Activated naive CD4-positive, alpha-beta T cell treated with anti-CD3 and anti-CD28 coated beads for 36 hours (primary cell): ENCODE measurements at places on chromosomes 2 and 18.

GRCh38 chr2:167550448-167550847, 662.2 kb downstream of the XIRP2 start:
- no peak for DNase-seq

- DNase-seq, result no peak
Measured at GRCh38 chr2:115199966-115200365, 757.5 kb downstream of the DPP10 start.

GRCh38 chr2:216289470-216289869, 82.8 kb downstream of the MARCHF4 start:
- no peak for DNase-seq

DNA sequence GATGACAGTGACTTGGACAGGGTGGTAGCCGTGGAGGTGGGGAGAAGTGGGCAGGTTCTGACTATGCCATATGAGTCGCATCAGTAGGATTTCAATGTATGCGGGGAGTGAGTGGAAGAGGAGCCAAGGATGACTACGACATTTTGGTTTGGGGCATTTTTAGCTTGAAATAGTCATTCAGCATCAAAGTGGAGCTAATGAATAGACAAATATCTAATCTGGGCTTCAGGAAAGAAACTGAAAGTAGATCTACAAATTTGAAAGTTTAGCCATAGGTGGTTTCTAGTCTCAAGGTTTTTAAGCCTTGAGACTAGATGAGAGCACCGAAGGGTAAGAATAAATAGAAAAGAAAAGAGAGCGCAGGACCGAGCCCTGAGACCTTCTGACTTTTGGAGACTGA, 58.3 kb downstream of the FEZ2 start:
- no peak for DNase-seq

- peak; percentile 35 for DNase-seq
Measured at GRCh38 chr18:74248595-74248994, 43.2 kb downstream of the CYB5A start.

- DNase-seq, result no peak
Measured at GRCh38 chr2:241298673-241299072, 16.8 kb downstream of the HDLBP start.

DNA sequence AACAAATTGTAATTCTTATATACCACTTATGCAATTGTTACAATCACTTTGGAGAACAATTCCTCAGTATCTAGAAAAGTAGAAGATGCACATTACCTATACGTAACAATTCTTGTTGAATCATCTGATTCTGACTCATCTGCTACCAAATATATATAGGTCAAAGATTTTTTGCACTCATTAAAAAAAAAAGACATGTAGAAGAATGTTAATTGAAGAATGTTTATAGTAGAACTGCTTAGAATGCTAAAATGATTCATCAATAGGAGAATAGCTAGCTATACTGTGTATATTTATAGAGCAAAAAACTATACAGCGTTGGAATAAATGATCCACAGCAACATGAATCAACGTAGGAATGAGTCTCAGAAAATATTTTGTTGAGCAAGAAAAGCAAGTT, 29.5 kb upstream of the STAT1 start:
- no peak for DNase-seq

GRCh38 chr2:81703831-81704230, 1399.3 kb upstream of the LRRTM1 start:
- no peak for DNase-seq

- DNase-seq, result no peak
Measured at GRCh38 chr2:51505533-51505932, 473.6 kb upstream of the NRXN1 start.

- no peak for DNase-seq
Measured at GRCh38 chr2:25492726-25493125, 151.0 kb upstream of the DNMT3A start.

DNA sequence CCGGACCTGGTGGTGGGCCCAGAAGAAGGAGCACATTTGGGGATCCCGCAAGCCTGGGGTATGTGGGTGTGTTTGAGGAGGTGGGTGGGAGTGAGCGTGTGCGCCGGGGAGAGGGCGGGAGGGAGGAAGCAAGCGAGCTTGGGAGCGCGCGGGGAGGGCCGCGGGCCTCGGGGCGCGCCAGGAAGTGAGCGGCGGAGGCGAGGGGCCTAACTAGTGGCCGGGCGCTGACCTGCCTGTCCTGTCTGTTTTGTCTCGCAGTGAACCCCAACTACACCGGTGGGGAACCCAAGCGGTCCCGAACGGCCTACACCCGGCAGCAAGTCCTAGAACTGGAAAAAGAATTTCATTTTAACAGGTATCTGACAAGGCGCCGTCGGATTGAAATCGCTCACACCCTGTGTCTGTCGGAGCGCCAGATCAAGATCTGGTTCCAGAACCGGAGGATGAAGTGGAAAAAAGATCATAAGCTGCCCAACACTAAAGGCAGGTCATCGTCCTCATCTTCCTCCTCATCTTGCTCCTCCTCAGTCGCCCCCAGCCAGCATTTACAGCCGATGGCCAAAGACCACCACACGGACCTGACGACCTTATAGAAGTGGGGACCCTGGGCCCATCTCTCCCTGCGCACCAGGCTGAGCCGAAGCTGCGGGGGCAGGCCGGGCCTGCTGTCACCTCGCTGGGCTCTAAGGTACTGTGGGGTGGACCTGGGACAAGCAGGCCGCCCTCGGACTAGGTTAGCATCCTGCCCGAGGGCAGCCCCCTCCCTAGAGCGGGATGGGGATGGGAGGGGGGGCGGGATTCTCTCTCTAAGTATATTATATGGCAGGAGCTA, 1.2 kb downstream of the HOXD4 start:
- no peak for DNase-seq

DNA sequence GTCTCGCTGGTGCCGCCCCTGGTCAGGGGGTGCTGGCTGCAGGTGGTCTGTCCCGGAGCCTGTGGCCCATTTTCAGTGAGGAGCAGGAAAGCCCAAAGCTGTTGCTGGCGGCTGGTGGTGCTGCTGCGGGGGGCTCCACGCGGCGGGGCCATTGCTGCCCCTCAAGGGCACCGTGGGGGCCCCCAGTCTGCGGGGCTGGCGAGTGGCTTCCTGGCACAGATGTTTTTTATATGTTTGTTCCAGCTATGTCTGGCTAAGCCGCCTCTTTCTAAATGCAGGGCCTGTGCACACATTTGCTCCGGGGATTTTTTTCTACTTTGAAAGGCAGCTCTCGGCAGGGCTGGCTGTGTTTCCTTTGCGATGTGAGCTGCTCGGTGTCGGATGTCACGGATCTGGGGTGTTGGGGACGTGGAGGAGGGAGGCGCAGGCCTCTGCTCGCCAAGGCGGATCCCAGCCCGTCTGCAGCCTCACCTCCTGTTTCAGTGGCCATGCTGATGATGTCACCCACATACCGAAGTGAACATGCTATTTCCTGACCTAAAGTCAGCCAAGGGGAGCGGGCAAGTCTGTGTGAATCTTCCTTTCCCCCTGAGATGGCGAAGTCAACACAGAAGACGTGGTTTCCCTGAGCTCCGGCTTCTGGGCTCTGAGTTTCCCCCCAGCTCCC, 112.0 kb upstream of the CTDP1 start:
- DNase-seq, result no peak

DNA sequence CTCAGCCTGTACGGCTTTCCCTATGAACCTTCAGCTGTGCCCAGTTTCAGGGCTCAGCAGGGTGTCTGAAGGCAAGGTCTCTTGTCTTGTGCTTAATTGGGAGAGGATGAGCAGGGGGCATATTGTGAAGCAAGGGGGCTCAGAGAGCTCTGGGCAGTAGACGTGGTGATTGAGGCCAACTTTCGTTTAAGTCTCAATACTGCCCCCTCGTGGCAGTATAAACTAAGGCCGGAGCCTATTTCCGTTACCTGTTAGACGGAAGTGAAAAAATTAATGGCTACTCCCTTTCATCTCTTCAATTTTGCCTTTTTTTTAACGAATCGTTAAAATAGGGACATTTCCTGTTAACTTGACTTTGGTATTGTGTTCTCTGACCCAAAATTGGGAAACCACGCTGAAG, 193.4 kb downstream of the TDRD15 start:
- DNase-seq, result peak; percentile 43

GRCh38 chr2:118852605-118853128, 5.2 kb upstream of the EN1 start:
- no peak for DNase-seq

DNA sequence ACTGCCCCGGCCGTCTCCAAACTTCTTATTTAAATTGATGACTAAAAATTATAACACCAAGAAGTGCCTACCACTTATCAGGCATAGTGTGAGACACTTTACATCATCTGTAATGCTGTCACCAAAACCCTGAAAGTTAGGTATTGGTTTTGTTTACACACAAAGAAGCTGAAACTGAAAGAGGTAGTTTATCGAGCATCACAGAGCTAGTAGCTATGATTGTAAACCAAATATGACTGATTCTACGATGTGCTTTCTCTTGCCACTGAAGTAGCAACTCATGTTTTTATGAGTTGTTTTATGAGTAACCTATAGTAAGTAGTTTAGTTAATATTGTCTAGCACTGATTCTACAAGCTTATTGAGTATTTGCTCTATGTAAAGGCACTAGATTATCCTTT, 31.5 kb downstream of the DYNC1I2 start:
- DNase-seq, result no peak

GRCh38 chr2:58532641-58533040, 291.5 kb upstream of the FANCL start:
- DNase-seq, result no peak

- no peak for DNase-seq
Measured at GRCh38 chr2:36696533-36696932, at the start of gene VIT. TSS of gene VIT (plus strand) at chr2:36696707. CDS start at chr2:36716371, 19,664 bp downstream.

GRCh38 chr2:237904831-237905599, 45.6 kb downstream of the RAMP1 start:
- peak; percentile 41 for DNase-seq

DNA sequence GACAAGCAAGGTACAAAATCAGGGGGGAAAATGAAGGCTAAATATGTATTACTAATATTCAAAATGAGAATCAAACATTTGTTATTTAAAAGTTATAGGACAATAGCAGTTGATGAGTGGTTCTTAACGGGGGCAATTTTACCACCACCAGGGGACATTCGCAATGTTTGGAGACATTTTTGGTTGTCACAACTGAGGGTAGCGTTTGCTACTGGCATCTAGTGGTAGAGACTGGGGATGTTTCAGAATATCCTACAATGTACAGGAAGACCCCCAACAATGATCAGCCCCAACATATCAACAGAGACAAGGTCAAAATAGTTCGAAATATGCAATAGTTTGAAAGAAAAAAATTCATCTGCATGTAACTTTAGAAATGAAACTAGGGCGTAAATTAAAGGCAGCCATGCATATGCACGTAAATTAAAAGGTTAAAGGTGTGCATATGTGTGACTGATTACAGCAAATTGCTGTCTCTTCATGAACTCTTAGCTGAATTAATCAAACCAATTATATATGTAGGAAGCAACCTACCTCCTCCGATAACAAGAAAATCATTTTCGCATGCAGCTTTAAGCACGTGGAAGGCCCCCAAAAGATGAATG, 61.2 kb upstream of the CUL3 start:
- DNase-seq, result peak; percentile 31

DNA sequence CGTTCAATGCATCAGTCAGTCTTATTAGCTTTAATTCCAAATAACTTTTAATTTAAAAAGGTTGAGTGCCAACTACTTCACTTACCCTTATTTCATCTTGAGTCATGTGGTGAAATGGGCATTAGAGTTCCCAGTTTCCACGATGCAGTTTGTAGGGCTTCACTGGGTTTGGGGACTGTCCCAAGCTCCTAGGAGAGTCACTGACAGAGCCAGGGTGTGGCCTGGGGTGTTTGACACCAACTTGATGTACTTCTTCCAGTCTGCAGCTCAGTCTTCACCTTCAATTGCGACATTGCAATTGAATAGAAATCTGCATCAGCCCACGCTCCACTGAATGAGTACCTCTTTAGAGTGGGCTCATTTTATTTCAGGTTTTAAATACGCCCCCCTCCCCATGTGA, 165.3 kb downstream of the ARL4C start:
- DNase-seq, result peak; percentile 52

DNA sequence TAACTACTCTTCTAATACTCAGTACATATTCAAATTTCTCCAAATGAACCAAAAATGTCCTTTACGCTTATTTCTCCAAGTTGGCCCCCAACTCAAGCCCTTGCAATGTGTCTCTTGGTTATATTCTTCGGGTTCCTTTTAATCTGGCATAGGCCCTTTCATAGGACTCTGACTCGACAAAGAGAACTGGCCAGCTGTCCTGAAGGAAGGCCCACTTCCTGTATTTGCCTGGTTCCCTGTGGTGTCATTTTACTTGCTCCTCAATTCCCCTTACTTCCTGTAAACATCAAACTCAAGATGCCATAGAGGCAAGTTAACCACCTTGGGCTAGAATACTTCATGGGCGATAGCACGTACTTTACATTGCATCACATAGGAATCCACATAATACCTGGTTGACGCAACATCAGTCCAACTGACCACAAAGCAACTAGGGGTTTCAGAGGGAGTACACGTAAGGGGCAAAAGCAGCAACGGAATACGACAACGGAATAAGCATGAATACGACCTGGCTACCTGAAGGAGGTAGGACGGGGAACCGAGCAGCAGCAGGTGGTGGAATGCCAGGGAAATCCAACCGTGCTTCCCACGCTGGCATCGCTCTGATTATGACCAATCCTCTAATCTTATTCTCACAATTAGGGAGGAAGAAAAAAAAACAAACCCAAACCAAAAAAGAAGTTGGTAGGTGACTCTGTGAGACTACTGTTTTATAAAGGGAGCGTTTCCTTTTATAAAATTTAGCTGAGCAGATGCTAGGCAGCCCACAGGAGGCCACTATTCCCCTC, 823 bp upstream of the GORASP2 start:
- no peak for DNase-seq

GRCh38 chr2:18209934-18210639, 331.6 kb downstream of the KCNS3 start:
- DNase-seq, result no peak

- DNase-seq, result no peak
Measured at GRCh38 chr2:142179686-142180085, 48.9 kb upstream of the LRP1B start.

DNA sequence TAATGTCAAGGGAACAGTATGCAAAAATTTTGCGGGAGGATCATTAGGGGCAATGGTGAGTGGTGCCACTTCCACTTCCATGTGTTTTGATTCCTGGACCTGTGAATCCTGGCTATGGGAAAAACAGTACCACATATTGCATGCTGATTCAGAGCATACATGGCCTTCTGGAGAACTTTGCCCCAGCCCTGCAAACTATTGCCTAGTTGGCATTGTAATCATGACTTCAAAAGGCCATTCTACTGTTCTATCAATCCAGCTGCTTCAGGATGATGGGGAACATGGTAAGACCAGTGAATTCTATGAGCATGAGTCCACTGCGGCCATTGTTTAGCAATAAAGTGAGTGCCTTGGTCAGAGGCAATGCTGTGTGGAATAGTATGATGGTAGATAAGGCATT, 75.3 kb upstream of the ZC3H15 start:
- DNase-seq, result no peak

DNA sequence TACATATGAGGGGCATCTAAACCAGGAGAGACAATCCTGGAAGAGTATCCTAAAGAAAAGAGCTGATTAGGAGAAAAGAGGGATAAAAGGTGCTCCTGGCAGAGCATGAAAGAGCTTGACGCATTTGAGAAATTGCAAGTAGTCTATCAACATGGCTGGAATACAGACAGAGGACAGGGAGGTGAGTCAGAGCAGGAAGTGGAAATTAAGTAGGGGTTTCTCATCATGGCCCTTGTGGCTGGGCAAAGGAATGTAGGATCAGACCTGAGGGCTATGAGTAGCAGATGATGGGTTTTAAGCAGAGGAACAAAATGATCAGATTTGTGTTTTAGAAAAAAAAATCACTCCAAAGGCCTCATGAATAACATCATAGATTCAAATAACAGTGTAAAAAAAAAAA, 49.2 kb upstream of the UGP2 start:
- DNase-seq, result no peak

GRCh38 chr2:26904839-26905238, 56.9 kb downstream of the DPYSL5 start:
- DNase-seq, result no peak

- no peak for DNase-seq
Measured at GRCh38 chr2:162368494-162368893, 24.6 kb downstream of the GCA start.
